ENCODE measurements at places on chromosomes 11 and 22.

- no peak for DNase-seq
Observed at GRCh38 chr11:117646411-117646810, 150.6 kb downstream of the DSCAML1 start.

- no peak for DNase-seq
Observed at GRCh38 chr11:129410395-129410960, 34.8 kb downstream of the BARX2 start.

GRCh38 chr11:125348141-125348651 is 147.9 kb downstream of the FEZ1 start:
- DNase-seq, result no peak

- no peak for DNase-seq
Observed at GRCh38 chr11:95255251-95256145, 24.5 kb upstream of the SESN3 start.

GRCh38 chr11:78282821-78283220 is 94.1 kb downstream of the USP35 start:
- no peak for DNase-seq

DNA sequence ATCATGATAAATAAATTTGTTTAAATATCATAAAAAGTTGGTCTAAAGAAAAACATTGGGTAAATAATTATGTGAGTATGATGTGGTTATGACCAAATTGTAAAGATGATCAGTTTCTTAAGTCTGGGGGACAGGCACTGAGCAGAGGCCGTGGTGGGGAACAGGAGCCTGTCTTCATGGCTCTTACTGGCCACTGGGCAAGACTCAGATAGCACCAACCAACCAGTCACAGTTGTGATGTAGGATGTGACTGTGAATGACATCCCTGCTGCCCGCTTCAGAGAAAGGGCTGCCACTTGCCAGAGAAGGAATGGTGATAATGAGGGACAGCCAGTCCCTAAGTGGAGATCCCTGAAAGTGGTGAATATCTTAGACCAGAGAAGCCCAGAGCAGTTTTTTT is 7.0 kb downstream of the PTPRJ start:
- DNase-seq, result no peak

DNA sequence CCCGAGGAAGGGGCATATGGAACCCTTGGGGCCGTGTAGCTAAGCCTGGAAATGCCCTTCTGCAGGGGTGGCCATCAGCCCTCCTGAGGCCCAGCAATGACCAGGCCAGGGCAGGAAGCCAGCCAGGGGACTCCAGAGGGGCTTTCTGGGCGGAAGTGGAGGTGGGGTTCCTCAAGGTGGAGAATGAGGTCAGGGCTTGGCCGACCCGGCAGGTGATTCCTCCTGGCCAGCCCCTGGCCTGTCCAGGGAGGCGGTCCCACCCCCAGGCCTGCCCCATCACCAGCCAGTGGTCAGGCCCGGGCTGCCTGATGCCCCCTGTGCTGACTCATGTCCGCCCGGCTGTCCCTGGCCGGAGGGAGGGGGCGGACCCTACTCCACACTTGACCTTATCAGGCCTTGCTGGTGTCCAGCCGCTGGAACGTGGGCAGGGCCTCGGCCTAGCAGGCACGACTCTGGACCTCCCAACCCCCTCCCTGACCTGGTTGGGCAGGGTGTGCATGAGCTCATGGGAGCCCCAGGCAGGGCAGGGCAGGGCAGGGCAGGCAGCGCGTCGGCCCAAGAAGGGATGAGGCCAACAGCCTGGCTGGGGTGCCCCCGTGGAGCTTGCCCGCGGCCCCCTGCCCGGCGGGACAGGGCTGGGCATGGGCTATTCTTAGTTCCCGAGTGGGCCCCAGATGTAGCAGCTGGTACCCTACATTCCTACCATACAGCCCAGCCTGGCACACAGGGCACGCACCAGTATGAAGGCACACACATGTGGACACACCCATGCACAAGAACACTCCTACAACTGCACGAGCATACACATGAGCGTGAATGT is 35.9 kb downstream of the RPL3 start:
- DNase-seq, result peak; percentile 55

GRCh38 chr11:80424012-80424695 is 983.3 kb upstream of the TENM4 start:
- DNase-seq, result no peak

DNA sequence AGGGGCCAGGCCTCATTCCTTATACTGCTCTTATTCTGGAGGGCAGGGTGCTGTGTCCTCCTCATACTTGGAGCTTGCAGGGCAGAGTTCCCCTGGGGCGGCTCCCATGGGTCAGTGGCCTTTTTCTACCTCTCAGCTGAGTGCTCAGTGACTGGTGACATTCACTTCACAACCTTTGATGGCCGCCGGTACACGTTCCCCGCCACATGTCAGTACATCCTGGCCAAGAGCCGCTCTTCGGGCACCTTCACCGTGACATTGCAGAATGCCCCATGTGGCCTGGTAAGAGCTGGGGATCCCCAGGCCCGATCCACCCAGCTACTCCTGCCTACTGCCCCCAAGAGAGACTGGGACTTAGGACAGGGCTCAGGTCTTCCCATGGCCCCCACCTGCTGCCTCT is 14.5 kb downstream of the OTOG start:
- DNase-seq, result no peak

DNA sequence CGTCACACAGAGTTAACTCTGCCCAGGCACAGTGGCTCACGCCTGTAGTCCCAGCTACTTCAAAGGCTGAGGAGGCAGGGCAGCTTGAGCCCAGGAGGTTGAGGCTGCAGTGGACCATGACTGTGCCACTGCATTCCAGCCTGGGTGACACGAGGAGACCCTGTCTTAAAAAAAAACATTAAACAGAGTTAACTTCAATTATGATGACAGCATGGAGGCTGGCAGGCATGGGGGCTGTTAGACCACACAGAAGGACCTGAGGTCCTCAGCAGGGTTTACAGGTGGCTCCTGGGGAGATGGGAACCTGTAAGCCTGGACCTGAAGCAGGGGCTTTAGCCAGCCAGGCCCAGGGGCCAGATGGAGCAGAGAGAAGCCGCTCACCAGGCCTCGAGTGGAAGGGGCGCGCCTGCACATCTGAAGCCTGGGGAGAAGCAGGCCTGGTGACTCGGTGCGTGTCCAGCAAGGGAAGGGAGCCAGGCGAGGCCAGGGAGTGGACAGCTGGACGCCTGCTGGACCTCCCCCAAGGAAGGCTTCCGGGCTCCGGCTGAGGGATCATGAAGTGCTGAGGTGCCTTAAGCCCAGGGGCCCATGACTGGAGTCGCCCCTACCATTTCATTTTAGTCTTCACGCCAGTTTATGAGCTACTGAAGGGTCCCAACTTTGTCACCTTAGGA is 25.3 kb downstream of the RPUSD4 start:
- no peak for DNase-seq

- DNase-seq, result no peak
Observed at GRCh38 chr11:17608821-17609220, 61.8 kb downstream of the OTOG start.

DNA sequence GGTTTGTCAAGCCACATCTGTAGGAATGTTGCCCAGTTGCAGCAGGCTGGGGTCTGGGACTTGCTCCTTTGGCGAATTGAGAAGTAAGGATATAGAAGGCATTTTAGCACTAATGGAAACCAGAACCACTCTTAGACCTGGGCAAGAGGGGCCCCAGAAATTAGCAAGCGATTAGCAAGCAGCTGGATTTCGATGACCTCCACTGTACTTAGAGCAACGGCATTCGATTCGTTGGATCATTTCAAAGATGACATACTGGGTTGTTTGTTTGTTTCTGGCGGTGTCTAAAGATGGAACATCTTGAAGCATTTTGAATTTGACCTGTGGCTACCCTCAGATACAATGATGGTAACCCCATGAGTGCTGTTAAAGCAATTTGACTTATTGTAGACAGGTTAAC is 1.2 kb upstream of the CDPF1 start:
- DNase-seq, result peak; percentile 14

DNA sequence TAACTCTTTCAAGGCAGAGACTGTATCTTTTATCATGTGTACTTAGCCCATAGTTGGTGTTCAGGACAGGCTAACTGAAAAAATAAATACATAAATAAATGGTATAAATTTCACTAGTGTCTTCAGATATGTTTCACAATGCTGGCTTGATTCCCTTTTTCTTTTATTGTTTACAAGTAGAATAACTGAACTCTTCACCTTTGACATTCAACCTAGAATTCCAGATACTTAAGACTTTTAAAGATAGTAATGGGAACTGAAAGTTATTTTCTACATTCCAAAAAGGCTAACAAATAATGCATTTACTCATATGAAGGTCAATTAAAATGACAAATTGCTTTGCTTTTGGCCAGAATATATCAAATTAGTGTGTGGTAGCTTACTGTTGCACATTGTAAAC is 411.3 kb upstream of the TENM4 start:
- no peak for DNase-seq

GRCh38 chr11:86917589-86917988 is 37.6 kb downstream of the FZD4 start:
- no peak for DNase-seq

DNA sequence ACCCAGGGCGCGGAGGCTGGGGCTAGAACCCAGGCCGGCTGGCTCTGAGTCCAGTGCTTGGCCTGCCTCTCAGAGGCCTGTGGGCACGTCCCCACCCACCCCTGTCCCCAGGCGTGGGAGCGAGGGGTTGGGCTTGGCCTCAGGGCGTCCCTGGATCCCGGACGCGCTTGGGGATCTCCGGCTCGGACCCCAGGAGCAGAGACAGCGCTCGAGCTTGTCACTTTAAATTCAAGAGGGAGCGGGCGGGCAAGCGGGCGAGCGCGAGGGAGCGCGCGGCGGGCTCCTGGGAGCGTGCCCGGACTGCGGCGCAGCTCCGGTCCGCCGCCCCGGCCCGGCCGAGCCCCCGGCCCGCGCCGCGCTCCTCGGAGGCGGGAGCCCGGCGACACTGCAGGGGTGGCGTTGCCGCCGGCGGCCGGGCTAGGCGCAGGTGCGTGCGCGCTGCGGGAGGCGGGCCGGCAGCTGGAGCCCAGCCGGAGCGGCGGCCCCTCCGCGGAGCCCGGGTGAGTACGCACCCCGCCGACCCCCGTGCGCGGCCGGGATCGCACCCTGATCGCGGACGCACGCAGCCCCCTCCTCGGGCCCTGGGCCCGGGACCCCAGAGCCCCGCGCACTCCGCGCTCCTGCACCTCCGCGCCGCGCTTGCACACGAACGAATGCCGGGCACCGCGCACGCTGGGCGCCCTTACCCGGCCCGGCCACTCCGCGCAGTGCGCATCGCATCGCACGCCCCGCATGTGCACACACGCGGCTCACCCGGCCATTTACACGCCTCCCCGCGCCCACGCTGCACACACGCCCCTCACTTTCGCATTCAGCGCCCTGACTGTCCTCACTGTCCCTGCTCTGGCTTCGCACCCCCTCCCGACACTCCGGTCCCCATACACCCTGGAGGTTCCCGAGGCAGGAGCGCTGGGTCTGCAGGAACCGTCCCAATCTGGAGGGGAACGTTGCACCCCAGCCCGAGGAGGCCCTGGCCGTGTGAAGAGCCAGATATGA is at the start of gene SYT12:
SYT12 (plus strand) TSS at position 174 of the 996 bp plus-strand sequence. CDS start 7,011 bp downstream, outside the sequence.
- DNase-seq, result no peak

DNA sequence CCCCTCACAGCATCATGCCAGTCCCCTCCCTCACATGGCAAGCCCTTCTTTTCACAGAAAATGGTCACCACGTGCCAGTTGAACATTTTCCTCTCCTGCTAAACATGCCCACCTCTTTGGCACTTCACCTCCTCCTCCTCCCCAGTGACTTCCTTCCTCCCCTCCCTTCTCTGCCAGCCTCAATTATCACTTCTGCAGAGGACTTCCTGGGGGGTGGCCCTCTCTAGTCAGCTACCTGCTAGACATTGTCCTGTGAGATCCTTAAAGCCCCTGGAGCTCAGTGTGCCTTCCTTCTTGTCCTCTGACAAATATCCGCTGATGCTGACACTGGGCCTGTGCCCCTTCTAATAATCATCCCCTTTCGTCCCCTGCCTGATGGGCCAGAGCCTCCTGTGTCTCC is 43.2 kb upstream of the E2F8 start:
- DNase-seq, result no peak

- DNase-seq, result no peak
Observed at GRCh38 chr11:68081691-68082090, 39.5 kb downstream of the CHKA start.

DNA sequence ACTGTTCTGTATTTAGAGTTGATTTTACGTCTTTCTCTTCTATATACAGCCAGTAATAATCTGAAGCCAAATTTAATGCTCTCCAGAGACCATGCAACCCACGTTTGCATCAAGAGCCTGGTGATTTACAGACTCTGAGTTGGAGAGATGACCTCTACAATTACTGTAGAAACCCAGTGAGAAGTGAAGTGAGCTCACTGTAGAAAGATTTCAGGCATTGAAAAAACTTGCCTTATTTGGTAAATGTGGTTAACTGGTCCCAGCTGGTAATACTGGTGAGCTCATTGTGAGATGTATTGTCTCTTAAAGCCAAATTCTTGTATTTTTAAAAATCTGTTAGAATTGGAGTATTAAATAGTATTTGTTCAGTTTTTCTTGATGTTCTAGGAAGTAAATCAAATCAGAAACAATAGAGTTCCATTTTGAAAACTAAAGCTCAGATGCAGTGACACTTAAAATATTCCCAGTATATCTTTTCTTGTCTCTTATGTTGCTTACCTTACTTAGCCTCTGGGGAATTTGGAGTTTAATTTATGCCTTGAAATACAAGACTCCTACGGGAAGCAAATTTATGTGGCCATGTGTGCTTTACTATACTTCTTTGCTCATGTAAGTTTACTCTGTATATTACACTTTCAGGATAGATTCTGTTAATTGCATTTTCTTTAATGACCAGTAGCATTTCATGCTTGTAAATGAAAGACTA is 189.9 kb downstream of the ARHGAP42 start:
- DNase-seq, result peak; percentile 61

DNA sequence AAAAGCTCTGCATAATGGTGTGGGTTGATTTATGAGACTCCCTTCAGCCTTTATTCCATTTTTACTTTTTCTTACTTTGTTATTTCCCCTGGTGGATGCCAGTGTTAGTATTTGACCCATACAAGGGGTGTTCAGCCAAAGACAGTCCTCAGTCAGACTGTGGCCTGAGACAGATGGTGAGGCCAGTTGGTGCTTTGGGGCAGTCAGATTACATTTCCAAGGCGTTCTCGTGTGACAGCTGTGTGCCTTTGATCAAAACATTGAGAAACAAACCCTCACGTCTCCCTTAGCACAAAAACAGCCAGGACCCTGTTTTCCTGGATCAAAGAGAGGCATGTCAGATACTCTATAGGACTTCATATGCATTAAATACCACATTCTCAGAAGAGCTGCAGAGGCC is 31.3 kb upstream of the SLN start:
- no peak for DNase-seq

GRCh38 chr11:9176550-9176949 is 85.2 kb upstream of the SCUBE2 start:
- no peak for DNase-seq

- DNase-seq, result no peak
Observed at GRCh38 chr11:32400670-32401369, 34.5 kb downstream of the WT1 start.

GRCh38 chr11:61278001-61278470 is 17.1 kb downstream of the VWCE start:
- no peak for DNase-seq

Measured in skin of body (tissue), 3 donors.